Activated T-helper 1 cell treated with anti-CD3 and anti-CD28 coated beads, Interleukin-2, amount 50 U/mL, for 16 hours (primary cell): ENCODE measurements at places on chromosomes 7 and 10.
A peak's percentile ranks its signal among the peaks of the same experiment; 100 is the strongest.

DNA sequence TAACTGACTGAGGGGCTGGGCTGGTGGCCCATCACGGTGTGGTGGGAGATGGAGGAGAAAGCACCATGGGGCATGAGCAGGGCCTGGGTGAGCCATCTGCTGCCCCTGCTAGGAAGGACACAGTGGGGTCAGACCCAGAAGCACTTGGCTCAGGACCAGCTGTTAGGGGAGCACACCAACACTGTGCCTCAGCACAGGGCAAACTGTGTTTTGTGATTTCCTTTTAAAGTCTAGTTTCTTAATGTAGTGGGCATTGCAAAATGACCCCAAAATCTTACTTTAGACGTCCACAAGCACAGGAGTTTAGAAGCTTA lies 41.2 kb downstream of the NCAPG2 start:
- no peak for DNase-seq

DNA sequence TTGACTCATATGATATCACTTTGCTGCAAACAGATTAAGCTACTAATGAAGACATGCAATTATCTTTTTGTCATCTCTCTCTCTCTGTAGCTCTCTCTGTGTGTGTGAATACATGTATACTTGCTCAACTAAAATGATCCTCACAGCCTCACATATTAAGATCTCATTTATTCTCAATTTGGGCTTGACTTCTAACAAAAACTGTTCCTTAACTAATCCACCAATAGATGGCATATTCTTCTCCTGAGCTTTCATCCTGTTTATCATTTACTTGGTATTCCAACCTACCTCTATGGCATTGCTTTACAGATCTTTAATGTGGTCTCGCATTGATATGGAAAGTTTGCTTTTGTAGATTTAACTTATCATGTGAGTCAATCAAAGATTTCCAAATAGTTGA lies 540.4 kb downstream of the CNTNAP2 start:
- DNase-seq: no peak

GRCh38 chr7:112084520-112084971 lies 121.7 kb downstream of the DOCK4 start:
- DNase-seq: no peak

GRCh38 chr7:24924375-24924774 lies 55.6 kb downstream of the OSBPL3 start:
- DNase-seq: no peak

- DNase-seq: no peak
Measured at GRCh38 chr7:129947049-129947448, 5.7 kb downstream of the UBE2H start.

GRCh38 chr10:34941471-34942357 lies 126.6 kb upstream of the PARD3 start:
- no peak for DNase-seq

DNA sequence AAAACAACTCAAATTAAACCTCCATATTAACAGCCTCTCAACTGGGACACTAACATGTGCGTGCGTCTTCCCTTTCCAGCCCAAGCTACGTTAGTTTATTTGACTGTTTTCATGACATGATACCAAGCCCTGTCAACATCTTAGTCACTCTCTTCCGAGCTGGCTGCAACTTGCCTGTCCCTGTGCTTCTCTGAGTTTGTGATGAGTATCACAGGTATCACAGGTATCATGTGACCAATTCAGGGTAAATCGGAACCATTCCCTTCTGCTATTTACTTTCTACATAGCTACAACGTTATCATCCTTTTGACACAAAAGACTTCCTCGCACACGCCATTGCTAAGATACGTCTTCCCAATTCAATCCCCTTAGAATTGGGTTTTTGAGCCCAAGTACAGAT lies 70.2 kb downstream of the CAV1 start:
- no peak for DNase-seq

DNA sequence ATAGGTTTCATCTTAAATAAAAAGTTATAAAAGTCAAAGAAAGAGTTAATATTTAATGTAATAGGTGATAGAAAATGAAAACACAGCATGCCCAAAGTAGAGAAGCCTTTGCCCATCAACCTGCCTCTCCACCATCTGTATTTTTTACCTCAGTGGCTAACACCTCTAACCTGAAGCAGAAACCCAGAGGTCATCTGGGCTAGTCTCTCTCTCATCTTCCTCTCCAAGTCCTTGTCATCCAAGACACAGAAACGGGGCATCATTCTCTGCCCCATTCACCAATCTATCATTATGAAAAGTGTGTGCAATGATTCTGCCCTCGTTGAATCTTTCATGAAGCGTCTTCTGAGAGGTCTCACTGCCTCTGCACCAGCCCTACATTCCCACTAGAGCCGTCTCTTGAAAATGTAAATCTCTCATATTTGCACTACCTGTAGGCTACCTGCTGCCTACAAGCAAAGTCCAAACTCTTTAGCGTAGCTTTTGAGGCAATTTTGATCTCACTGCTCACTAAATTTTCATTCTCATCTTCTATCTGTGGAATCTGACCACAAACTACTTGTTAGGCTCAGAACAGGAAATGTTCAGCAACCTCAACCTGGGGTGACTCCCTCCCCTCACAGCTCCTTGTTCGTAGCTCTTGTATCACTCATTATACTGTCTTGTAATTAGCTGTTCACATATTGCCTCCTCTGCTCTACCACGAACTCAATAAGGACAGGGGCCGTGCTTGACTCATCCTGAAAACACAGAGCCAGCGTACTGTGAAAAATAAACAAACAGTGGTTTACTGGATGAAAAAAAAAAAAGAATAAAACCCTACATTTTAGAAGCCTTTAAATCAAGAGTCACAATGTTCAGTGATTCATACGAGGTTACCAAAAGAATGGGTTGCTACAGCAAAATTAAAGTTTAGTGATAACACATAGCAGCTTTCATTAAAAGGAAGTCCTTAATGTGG lies 83.1 kb downstream of the CTNNA3 start:
- peak; percentile 18 for DNase-seq

- no peak for DNase-seq
Measured at GRCh38 chr10:120458432-120458831, 1.4 kb downstream of the PLPP4 start.

DNA sequence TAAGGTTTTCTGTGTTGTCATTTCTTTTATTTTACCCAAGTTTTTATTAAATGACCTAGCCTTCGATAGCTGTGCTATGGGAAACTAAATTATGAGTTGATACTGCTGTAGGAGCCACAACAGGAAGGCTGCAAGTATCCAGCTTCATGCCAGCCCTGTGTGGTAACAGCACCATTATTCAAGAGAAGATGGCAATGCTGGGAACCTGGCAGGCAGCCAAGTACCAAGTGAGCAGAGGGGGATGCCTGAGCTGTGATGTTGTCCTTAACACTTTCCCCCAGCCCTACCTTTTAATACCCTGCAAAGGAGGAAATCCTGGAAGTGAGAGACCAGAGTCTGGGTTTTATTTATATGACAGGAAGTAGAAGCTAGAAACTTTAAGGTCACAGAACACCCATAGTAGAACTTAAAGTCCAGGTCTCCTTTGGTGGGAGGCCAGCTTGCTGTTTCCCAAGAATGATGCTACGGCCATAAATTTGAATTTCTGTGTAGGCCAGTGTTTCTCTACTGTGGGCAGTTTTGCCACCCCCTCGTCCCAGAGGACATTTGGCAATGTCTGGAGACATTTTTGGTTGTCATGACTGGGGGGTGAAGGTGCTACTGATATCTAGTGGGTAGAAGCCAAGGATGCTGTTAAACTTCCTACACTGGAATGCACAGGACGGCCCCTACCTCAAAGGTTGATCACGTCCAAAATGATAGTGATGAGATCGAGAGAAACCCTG lies 9.2 kb upstream of the ATXN7L1 start:
- no peak for DNase-seq

GRCh38 chr7:5752663-5753062 lies 28.8 kb downstream of the RNF216 start:
- DNase-seq: no peak

- no peak for DNase-seq
Measured at GRCh38 chr10:660970-661596, 28.4 kb downstream of the DIP2C start.

DNA sequence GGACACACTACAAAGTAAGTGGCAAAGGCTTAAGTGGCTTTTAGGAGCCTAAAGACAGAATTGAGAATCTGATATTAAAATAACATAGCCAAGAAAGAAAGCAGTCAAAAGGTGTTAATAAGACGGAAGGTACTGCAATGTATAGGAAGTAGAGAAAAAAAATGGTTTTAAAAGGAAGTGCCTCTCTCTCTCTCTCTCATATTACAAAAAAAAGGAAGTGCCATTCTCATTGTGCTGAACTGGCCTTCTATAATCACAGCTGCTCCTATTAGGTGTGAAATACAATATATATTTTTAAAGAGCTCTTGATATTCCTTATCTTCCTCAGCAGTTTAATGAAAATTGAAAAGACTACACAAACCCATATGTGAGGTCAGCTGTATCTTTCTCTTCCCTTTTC lies 199.4 kb upstream of the NPVF start:
- DNase-seq: no peak
